Stimulated activated CD8-positive, alpha-beta memory T cell treated with anti-CD3 and anti-CD28 coated beads, Interleukin-4, amount 100 ng/mL, for 4 hours (primary cell): ENCODE measurements at places on chromosomes 13 and 19.
A peak's percentile ranks its signal among the peaks of the same experiment; 100 is the strongest.

- no peak for DNase-seq
Observed at GRCh38 chr19:18202397-18202777, 1.5 kb downstream of the RAB3A start.

DNA sequence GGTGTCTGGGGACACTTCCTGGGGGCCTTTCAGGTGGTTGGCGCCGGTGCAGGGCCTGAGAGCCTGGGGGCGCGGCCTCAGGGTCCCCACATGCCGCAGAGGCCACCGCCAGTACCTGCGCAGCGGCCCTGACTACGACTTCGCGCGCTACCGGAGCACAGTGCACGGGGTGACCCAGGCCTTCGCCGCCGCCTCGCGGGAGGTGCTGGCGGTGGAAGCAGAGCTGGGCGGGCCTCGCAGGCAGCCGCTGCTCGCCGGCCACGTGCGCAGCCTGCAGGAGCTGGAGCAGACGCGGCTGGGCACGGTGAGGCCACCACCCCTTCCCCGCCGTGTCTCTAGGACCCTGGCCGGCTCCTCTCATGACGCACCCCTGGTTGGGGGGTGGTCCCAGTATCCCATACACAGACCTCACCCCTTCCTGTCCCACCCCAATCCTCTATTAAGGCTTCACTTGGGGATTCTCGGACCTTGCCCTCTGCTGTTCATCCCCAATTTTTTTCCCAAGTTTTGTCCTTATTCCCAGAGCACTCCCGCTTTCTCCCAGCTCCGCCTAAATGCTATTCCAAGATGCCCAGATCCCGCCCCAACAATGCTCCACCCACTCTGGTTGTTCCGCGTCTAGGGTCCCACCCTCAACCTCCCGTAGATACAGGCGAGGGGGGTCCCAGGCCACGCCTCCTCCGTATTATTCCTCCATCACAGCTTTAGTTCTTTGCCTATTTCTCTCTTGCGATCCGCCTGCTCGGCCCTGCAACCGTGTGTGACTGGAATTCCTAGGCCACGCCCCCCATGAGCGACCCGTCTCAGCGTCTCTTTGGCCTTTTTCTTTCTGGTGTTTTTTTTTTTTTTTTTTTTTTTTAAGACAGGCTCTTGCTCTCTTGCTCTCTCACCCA is 1.0 kb downstream of the REX1BD start:
- DNase-seq = no peak

- DNase-seq = no peak
Observed at GRCh38 chr19:6113616-6114188, 3.4 kb upstream of the RFX2 start.

GRCh38 chr19:16435238-16435917 is 36.4 kb downstream of the EPS15L1 start:
- no peak for DNase-seq

DNA sequence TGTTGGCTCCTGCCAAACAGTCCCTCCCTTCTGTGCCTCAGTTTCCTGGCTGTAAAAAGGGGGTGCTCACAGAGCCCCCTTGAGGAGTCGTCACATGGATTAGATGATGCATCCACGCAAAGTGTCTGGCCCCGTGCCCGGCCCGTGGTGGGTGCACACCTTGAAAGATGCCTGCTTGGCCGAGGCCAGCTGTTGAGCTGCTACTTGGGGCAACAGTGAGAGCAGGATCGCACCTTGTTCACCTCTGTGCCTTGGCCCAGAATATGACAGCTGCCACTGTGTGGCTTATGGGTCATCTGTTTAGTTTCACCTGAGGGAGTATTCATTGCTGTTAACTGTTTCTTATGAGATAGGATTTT is 17.7 kb downstream of the CRTC1 start:
- no peak for DNase-seq

- no peak for DNase-seq
Observed at GRCh38 chr19:6590827-6591319, at the start of gene CD70. Gene CD70, minus strand, starts transcription at chr19:6591150. Its CDS starts 148 bp downstream, at chr19:6591002.

DNA sequence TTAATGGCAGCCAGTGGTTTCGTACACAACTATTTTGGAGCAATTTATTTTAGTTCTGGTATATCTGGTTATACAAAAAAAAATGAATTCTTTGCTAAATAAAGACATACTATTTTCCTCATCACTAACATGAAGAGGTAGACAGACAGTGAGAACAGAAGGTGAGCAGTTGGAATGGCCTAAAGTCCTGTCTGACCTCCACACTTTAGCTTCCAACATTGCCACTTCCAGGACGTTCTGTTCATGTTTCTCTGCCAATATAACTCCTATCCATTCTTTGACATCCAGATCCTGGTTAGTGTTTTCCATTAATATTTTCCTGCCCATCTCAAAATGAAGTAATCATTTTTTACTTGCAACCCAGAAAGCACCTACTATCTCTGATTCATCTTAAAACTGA is 112.9 kb upstream of the FRY start:
- DNase-seq = no peak

GRCh38 chr13:101425623-101426022 is 9.3 kb upstream of the NALCN start:
- DNase-seq = no peak

- no peak for DNase-seq
Observed at GRCh38 chr19:19749908-19750841, 17.3 kb upstream of the ZNF14 start.

- DNase-seq = no peak
Observed at GRCh38 chr13:40399756-40400155, 266.7 kb downstream of the FOXO1 start.

GRCh38 chr13:67094952-67095351 is 135.2 kb downstream of the PCDH9 start:
- DNase-seq = no peak

DNA sequence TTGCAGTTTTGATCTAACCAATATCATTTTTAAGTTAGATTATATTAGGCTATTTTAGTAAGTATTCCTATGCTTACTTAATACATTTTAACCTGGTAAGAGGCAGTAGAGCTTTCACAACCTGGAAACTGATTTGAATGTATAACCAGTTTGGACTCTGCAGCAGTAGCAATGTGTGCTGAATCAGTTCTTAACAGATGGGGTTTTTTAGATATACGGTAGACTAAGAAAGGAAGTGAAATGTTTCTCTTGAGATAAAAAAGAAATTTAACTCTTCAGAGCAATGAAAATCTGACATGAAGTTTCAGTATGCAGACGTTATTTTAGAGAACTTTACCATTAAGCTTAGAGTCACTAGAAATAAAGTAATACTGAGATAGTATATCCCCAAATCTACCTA is 2.7 kb downstream of the NBEA start:
- DNase-seq = no peak

- no peak for DNase-seq
Observed at GRCh38 chr13:33205804-33206221, 79.7 kb downstream of the STARD13 start.

- DNase-seq = peak; percentile 64
Observed at GRCh38 chr19:3785451-3785937, 687 bp downstream of the MATK start.

- DNase-seq = no peak
Observed at GRCh38 chr13:26254583-26255111, 718 bp downstream of the CDK8 start.

DNA sequence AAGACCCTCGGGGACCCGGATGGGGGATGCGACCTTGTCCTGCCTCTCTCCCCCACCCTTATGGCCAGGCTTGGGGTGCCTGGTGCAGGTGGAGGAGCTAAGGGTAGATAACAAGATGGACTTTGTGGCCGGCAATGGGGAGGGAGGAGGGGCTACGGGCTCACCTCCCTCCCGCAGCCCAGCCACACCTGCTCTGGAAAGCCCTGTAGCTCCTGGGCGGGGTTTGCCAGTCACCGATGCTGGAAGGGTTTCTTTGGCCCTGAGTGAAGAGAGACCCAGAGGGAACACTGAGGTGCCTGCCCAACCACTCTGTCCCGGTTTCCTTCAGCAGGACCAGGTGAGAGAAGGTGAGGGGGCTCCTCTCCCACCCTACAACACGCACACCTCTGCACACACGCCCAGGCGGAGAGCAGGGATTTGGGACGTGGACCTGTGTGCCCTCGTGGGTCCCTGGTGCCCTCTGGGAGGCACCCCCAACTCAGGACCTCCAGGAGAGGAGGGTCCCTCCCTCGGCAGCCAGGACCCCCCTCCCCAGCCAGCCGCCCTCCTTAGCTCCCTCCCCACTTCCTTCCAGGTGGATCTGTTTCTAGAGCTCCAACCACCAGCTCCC is at the start of gene FUT2:
TSS of gene FUT2 (plus strand) at position 229 of the 610 bp plus-strand sequence. CDS start 6,986 bp downstream, outside the sequence.
- DNase-seq = no peak

- no peak for DNase-seq
Observed at GRCh38 chr19:51760697-51761356, at the start of gene FPR2. Gene FPR2, plus strand, starts transcription at chr19:51761180. Its CDS starts 7,479 bp downstream, at chr19:51768659.

- DNase-seq = no peak
Observed at GRCh38 chr13:23899555-23899954, 2.3 kb upstream of the C1QTNF9B start.

DNA sequence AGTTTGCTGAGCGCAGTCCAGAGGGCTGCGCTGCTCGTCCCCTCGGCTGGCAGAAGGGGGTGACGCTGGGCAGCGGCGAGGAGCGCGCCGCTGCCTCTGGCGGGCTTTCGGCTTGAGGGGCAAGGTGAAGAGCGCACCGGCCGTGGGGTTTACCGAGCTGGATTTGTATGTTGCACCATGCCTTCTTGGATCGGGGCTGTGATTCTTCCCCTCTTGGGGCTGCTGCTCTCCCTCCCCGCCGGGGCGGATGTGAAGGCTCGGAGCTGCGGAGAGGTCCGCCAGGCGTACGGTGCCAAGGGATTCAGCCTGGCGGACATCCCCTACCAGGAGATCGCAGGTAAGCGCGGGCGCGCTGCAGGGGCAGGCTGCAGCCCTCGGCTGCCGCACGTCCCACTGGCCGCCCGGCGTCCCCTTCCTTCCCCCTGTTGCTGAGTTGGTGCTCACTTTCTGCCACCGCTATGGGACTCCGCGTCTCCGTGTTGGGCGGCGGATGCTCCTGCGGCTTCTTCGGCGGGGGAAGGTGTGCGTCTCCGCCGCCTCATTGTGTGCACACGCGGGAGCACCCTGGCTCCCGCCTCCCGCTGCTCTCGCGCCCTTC is 772 bp downstream of the GPC6 start:
- DNase-seq = no peak

GRCh38 chr13:93309886-93310523 is 83.4 kb downstream of the GPC6 start:
- DNase-seq = no peak

DNA sequence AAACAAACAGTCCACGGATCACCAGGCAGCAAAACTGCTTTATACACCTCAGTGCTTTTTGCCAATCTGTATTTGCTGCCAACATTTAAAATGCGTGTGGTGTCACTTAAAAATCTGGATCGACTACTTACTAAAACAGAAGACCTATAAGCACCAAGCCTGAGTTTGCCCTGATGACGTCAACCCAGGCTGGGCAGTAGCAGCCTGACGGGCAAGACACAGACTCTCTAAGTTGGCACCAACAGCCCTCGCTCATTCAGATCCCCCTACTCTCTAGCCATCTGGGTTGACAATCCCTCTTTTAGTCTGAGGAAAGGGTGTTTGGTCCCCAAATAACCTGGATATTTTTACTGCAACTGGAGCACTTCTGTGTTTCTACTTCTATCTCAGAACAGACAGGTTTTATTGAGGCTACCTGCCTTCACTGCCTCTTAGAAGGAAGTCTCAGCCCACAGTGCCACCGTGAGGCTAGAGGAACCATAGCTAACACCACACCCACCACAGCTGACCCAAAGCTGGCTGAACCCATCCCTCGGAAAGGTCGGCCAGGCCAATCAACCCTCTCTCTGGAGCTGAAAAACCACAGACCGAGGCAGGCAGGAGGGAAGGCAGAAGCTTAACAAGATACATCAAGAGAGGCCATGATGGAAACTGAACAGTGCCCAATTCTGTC is 6.9 kb downstream of the SUGP2 start:
- no peak for DNase-seq

GRCh38 chr19:54481326-54481930 is 8.3 kb upstream of the CDC42EP5 start:
- DNase-seq = no peak

GRCh38 chr13:49561062-49561410 is 24.3 kb downstream of the RCBTB1 start:
- no peak for DNase-seq

- DNase-seq = no peak
Observed at GRCh38 chr19:15421721-15422260, 3.0 kb upstream of the AKAP8L start.

GRCh38 chr13:88622362-88622973 is 951.3 kb downstream of the SLITRK5 start:
- no peak for DNase-seq

- DNase-seq = no peak
Observed at GRCh38 chr13:24680921-24681604, 855 bp downstream of the ATP12A start.

DNA sequence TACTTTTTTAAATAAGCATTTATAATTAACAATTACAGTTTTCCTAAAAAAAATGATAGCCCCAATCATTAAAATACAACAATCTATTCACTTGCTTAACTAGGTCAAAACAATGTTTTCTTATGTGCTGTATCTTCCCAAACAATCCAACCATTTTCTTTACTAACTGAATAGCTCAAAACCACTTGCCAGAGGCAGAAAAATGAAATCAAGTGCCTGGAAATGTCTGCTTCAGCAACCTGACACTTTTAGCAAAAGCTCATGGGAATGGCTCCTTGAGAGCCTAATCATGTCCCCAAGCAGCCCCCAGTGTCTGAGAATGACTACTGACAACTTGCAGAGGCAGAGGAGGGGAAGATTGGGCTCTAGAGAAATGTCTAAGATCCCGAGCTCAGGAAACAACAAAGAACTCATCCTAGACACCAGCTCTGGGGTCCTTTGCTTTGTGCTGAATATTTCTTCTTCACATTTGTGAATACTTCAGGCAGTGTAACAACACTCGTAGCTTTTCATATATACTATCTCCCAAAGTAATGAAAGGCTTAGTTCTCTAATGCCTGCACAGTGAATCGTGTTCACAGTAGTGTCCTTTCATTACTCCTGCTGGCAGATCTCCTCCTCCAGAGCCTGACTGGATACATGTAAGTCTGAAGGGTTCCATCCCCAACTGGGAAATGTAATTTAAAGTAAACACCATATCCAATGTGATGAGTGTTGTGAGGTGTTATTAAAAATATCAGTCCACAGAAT is 280.0 kb downstream of the LHFPL6 start:
- no peak for DNase-seq

DNA sequence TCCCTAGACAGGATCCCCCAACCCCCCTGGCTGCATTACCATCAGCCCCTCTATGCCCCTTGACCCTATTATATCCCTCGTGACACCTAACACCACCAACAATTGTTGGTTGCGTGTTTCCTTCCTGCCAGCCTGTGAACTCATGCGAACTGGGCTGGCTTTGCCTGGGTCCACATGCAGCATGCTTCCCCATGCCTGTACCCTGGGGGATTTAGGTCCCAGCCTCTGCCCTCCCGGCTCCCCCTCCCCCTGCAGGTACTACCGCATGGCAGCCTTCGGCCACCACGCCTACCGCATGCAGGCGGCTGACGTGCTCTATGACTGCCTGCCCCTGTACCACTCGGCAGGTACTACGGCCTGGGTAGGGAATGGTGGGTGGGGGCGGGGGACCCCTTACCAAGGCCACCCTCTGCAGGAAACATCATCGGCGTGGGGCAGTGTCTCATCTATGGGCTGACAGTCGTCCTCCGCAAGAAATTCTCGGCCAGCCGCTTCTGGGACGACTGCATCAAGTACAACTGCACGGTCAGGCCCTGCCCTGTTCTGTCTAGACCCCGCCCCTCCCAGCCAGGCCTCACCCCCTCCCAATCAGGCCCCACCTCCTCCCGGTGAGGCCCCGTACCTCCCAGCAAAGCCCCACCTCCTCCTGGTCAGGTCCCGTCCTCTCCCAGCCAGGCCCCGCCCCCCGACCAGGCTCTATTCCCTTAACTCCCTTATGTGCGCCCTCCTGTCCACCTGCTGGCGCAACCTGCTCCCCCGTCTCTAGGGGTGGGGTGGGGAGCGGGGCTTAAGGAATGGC is 18.5 kb downstream of the SLC27A1 start:
- DNase-seq = peak; percentile 64
